H9 (cell line): ENCODE measurements at places on chromosomes 16 and 17. TPM values are rescaled to one million over a fixed set of nuclear protein-coding genes. Genes with fewer than 3 reads are reported as not detected.

TBC1D3B gene
- 5.5 and 8.8 TPM in 2 replicates for total RNA-seq

- no peaks in the 10 kb centered on the region for H3K27me3 ChIP-seq
- no peak overlapping the region for H3K4me3 ChIP-seq
- H3K36me3 ChIP-seq, result no peaks in the 10 kb centered on the region
- H3K4me1 ChIP-seq, result no peaks in the 10 kb centered on the region
- H3K27ac ChIP-seq, result no peak overlapping the region
Observed at GRCh38 chr16:76653390-76654026, 376.3 kb downstream of the CNTNAP4 start.

GRCh38 chr16:89504091-89504490 lies 4.1 kb upstream of the SPG7 start:
- H3K4me3 ChIP-seq, result no peak overlapping the region
- DNase-seq, result no peak
- H3K27ac ChIP-seq, result no peak overlapping the region
- H3K27me3 ChIP-seq, result no peaks in the 10 kb centered on the region
- H3K4me1 ChIP-seq, result no peaks in the 10 kb centered on the region

- DNase-seq, result no peak
- H3K4me1 ChIP-seq, result no peaks in the 10 kb centered on the region
- H3K27ac ChIP-seq, result no peak overlapping the region
- H3K27me3 ChIP-seq, result no peaks in the 10 kb centered on the region
Observed at GRCh38 chr17:33657181-33657580, 364.1 kb upstream of the ASIC2 start.
